ENCODE measurements at places on chromosomes 2 and 18.

GRCh38 chr2:16196687-16197503 lies 256.5 kb downstream of the MYCN start:
- no peak for DNase-seq

GRCh38 chr2:37575780-37576179 lies 95.7 kb downstream of the CDC42EP3 start:
- DNase-seq: no peak

DNA sequence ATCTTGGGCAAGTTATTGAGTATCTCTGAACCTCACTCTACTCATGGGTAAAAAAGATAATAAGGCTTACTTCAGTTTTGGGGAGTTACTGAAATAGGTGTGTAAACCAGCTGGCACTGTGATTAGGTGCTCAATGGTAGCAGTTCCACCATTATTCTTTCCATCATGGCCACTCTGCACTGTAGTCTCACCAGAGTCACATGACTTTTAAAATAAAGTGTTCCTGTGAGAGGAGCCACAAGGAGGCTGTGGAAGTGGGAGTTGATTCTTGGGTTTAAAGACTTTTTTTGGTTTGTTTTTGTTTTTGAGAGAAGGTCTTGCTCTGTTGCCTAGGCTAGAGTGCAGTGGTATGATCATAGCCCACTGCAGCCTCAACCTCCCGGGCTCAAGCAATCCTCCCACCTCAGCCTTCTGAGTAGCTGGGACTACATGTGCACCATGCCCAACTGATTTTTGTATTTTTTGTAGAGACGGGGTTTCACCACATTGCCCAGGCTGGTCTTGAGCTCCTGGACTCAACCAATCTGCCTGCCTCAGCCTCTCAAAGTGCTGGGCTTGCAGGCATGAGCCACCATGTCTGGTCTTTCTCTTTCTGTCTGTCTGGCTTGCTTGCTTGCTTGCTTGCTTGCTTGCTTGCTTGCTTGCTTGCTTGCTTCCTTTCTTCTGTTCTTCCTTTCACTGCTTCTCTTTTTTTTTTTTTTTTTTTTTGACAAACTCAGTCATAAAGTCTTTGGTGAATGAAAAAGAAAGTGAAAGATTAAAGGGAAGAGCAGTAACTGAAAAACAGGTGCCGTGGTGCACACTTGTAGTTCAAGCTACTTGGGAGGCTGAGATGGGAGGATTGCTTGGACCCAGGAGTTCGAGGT lies 21.2 kb upstream of the ACVR1 start:
- peak; percentile 62 for DNase-seq

- DNase-seq: no peak
Measured at GRCh38 chr2:200399636-200400035, 93.1 kb downstream of the SPATS2L start.

- no peak for DNase-seq
Measured at GRCh38 chr2:152162141-152162540, 13.4 kb downstream of the STAM2 start.

DNA sequence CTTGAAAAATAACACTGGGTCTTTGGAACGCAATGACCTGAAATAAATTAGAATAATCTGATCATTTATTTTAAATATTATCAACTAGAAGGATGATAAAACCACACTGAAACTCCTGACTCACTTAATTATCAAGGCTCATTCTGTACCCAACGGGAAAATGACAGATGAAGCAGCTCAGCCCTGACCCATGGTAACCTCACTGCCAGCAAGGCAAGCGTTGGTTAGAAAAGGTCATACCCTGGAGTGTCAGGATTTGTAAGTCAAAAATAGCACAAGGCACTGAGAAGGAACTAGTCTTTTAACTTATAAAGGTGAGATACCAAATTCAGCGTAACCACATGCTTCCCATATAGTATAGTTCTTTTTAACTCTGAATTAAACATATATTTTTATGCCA lies 277.5 kb downstream of the ETAA1 start:
- DNase-seq: no peak

DNA sequence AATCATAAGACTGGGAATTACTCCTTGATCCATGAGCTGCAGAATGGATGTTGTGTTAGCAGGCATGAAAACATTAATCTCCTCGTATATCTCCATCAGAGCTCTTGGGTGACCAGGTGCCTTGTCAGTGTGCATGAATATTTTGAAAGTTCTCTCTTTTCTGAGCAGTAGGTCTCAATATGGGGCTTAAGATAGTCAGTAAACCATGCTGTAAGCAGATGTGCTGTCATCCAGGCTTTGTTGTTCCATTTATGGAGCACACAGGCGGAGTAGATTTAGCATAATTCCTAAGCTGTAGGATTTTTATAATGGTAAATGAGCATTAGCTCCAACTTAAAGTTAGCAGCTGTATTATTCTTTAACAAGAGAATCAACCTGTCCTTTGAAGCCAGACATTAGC lies 160.3 kb downstream of the MYO1B start:
- no peak for DNase-seq

- no peak for DNase-seq
Measured at GRCh38 chr2:42085706-42086487, 38.1 kb downstream of the PKDCC start.

DNA sequence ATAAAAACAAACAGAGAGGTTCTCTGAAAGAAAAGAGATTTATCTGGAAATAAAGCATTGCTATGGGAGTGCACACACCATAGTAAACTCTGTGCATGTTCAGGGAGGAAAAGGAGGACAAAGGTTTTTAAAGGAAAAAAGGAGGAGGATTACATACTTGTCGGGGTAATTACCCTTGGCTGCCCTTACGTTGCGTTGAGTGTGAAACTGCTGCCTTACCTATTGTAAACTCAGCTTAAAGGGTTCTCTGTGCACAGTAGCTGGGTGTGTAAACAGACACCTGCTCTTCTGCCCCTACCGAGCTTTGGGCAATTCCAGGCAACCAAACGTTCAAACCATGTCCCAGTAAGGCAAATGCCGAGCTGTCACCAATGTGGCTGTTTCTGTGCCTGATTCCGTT lies 29.6 kb upstream of the PXDN start:
- no peak for DNase-seq

GRCh38 chr2:151728804-151729414 lies 5.4 kb downstream of the NEB start:
- no peak for DNase-seq
